ENCODE measurements at places on chromosomes 6 and 20.
A peak's percentile ranks its signal among the peaks of the same experiment; 100 is the strongest.

GRCh38 chr6:138586638-138587037, 87.3 kb upstream of the NHSL1 start:
- no peak for DNase-seq

DNA sequence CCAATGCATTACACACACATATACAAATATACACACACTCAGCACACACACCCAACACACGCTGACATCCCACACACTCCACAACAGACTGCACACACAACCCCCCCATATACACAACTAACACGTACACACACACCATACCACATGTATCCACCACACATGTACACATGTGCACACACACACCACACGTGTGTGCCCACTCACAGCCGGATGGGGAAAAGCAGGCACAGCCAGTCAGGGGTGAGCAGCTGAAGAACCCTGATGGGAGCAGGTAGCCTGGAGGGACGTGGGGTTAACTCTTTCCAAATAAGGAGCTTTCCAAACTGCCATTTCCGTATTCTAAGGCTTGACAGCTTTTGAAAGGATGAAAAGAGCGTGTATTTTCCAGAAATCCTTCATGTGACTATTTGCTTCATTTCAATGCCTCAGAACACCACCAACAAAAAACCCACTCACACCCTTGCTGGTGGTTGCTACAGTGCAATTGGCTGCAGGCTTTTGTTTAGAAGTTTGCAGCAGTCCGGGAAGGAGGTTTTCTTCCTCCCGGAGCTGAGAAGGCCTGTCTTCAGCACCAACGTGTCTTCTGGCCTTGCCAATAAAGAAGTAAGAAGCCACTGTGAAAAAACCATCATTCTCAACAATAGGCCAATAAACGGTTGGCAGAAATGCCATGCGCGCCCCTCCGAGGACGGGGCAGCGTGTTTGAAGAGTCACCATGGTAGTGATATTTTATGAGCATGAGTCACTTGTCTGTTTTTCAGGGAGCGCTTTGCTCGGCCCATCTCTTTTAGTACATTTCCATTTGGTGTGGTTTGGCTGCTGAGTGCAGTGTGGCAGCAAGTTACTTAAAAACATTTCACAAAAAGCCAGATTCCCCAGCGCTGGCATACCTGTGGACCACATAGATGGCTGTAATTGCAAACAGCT, 131.3 kb upstream of the GMDS start:
- no peak for DNase-seq

- no peak for DNase-seq
These were observed 186.9 kb upstream of the SLC24A3 start for GRCh38 chr20:19025430-19026120.

DNA sequence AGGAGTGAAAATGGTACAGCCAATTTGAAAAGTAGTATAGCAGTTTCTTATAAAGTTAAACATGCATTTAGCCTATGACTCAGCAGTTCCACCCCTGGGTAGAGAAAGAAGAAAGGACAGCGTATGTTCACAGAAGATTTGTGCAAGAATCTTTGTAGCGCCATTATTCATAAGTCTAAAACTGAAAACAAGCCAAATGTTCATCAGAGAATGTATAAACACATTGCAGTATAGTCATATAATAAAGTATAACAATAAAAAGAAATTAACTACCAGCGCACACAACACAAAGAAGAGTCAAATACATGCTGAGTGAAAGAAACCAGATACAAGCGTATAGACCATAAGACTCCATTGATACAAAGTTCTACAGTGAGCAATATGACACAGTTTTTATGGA, 294.0 kb downstream of the SAMD5 start:
- DNase-seq, result no peak

DNA sequence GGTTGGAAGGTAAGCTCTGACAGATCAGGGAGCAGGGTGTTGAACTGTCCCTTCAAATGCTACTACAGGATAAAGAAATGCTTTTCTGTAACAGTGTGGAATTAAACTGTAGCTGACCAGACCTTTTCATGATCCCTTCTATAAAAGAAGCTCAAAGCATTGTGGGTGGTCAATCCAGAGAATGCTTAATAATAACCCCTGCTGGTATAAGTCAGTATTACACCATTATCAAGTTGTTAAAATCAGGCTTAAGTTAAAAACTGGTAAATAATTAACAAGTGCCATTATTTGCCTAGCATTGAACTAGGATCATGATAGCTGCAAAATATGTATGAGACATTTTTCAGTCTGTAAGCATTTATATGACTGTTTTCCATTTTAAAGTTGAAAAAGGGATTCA, 468.9 kb downstream of the PKHD1 start:
- no peak for DNase-seq

GRCh38 chr6:55955684-55956083, 80.3 kb upstream of the BMP5 start:
- DNase-seq, result no peak

- DNase-seq, result no peak
These were observed 34.2 kb downstream of the PTPRT start for GRCh38 chr20:43155366-43156100.

GRCh38 chr6:14799928-14800327, 445.9 kb upstream of the JARID2 start:
- DNase-seq, result no peak

GRCh38 chr20:32967961-32968457, 36.2 kb downstream of the SUN5 start:
- DNase-seq, result peak; percentile 20

DNA sequence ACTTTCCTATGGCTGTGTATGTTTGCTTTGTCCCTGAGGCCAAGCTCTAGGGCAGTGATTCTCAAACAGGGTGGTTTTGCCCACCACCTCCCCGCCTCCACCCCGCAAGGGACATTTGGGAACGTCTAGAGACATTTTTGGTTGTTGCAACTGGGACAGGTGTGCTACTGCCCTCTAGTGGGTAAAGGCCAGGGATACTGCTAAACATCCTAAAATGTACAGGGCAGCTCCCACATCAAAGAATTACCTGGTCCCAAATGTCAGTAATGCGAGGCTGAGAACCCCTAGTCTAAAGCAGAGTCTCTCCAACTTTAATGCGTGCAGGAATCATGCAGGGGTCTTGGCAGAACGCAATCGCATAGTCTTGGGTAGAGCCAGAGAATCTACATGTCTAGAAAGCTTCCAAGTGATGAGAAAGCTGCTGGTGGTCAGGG, 5.1 kb downstream of the KCNS1 start:
- DNase-seq, result no peak

DNA sequence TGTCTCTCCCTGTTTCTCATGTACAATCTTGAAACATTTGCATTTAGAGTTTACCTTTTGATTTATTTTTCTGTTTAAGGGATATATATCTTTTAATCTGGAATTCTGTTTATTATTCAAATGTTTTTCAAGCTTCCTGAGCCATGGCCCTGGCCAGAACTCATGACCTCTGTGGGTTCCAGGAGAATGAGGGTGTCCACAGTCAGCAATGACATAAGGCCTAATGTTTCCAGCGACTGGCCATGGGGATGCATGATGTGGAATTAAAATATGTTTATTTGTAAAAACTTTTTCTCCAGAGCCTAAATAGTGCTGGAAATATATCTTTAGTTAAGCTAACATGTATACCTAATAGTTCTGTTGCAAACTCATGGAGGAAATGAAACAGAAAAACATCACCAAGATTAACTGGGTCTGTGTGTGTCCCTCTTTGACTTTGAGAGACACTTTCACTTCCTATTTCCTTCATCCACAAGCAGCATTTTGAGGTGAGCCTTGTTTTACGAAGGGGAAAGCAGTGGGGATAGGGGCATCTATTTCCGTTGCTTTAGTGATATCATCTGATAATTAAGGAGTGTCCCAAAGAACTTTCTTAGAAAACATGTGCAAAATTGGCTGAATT, 87.6 kb downstream of the SMOC2 start:
- no peak for DNase-seq

DNA sequence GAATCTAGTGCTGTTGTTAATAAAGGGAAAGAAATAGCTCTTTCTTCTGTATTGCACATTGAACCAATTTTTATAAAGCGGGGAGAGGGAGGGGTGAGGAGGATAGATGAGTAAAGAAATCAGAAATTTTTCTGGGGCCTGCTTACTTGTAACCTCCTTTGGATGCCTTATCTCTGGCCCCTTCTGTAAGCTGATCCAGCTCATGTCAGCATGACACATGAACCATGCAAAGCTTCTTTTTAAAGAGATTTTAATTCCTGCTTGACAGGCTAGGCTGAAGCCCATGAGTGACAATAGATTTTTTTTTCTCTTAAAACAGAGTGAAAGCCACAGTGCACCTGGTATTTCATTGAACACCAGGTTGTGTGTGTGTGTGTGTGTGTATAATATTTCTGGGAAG, 325.3 kb downstream of the PRL start:
- no peak for DNase-seq

- DNase-seq, result no peak
These were observed 284.3 kb upstream of the SULF2 start for GRCh38 chr20:48069596-48069995.

GRCh38 chr20:17587148-17587547, 17.3 kb downstream of the DSTN start:
- DNase-seq, result no peak

- no peak for DNase-seq
These were observed 4.0 kb upstream of the MCUR1 start for GRCh38 chr6:13818341-13818740.

- no peak for DNase-seq
These were observed 188.8 kb upstream of the TBX18 start for GRCh38 chr6:84953111-84953755.

DNA sequence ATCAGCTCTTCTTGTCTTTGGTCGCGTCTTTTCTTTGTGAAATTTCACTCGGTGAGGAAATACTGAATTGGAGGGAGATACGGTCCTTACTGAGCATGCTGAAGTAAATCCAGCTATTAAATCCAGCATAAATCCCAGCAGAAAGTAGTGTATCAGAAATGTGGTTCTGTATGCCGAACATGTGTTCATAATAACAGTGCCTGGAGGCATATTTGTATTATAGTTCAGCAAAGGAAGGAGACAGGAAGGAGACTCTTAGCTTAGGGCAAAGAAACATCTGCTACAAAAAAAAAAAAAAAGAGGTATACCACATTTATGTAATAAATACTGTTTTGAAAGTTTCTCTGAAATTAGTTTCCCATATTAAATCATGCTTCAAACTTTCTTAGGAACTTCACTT, 211.8 kb downstream of the PLCB4 start:
- DNase-seq, result no peak

DNA sequence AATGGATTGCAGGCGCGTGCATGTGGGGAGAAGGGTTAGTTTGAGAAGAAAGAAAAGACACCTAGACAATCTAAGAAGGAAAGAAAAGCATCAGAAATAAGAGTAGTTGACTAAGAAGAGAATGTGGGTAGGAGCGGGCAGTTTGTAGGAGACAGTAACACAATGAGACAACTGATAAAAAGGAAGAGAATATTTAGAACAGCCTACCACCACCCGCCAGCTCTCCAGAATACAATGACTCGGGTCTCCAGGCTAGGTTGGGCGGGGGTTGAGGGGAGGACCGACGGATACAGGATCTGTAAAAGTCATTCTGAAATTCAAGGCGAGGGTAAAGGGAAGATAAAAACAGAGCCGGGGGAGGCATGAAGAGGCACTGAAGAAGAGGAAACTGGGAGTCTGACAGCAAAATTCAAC, 712 bp downstream of the ABHD16A start:
- no peak for DNase-seq

- no peak for DNase-seq
These were observed 214.8 kb downstream of the ADGB start for GRCh38 chr6:146813554-146813953.

- no peak for DNase-seq
These were observed 645.2 kb downstream of the KIF16B start for GRCh38 chr20:15927893-15928650.

DNA sequence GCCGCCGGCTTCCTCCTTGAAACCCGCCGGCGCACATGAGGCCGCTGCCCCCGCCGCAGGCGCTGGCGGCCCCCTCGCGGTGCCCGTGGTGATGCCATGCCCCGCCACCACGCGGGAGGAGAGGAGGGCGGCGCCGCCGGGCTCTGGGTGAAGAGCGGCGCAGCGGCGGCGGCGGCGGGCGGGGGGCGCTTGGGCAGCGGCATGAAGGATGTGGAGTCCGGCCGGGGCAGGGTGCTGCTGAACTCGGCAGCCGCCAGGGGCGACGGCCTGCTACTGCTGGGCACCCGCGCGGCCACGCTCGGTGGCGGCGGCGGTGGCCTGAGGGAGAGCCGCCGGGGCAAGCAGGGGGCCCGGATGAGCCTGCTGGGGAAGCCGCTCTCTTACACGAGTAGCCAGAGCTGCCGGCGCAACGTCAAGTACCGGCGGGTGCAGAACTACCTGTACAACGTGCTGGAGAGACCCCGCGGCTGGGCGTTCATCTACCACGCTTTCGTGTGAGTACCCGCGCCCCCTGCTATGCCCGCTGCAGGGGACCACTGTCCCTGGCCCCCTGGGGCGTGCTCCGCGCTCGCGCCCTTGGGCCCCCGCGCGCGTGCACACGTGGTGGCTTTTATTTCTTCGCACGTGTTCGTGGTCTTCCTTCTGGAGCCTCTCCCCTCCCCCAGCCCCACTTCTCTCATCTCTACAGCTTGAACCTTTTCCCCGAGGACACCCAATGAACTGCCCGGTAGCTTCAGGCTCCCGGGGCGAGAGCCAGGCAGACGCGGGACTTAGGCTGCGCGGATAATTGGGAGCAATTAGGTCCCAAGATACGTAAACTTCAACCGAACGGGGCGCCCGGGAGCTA, 453 bp downstream of the KCNQ5 start:
- DNase-seq, result peak; percentile 79

DNA sequence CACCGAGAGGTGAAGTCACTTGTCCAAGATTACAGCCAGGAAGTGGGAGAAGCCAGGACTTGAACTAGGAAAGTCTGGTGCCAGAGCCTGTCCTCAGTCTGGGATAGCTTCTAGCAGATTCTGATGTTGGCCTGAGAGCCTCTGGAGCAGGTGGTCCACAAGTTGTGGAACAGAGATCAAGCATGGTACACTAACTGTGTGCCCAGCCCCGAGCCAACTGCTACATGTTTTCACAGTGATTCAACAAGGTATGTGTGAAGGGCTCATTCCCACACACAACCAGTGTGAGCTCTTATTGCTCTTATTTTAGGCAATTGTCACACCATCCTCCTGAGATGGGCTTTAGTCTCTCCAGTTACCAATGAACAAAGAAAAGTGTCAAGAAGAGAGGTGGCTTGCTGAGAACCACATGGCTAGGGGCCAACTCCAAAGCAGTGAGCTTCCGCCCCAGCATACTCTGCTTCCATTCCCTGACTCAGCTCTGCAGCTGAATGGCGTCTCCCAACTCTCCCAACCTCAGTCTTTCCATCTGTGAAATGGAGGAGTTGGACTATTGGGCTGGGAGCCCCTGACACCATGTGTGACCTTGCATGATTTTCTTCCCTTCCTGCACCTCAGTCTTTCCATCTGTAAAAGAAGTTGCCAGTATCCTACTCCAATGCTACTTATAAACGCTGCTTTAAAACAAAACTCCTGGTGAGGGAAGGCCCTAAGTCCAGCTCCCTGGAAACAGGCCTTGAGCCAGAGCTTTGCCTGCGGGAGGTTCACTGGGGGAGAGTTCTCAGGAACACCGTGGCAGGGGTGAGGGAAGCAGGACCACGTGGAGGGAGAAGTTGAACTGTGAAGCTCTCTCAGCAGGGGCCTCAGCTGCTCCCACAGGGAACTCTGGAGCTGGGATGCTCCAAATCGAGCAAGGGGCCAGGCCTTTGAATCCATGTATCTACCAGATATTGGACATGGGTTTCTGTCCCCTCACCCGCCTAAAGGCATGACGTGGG, 40.9 kb downstream of the CDH22 start:
- DNase-seq, result no peak

GRCh38 chr6:83125425-83125824, 58.0 kb downstream of the DOP1A start:
- no peak for DNase-seq

All from ecto neural progenitor cell (in vitro differentiated cells).